Thymus (tissue), 14 donors: ENCODE measurements at places on chromosomes 2 and 18.

GRCh38 chr2:42339191-42339912 lies 21.7 kb downstream of the COX7A2L start:
- no peak for DNase-seq

DNA sequence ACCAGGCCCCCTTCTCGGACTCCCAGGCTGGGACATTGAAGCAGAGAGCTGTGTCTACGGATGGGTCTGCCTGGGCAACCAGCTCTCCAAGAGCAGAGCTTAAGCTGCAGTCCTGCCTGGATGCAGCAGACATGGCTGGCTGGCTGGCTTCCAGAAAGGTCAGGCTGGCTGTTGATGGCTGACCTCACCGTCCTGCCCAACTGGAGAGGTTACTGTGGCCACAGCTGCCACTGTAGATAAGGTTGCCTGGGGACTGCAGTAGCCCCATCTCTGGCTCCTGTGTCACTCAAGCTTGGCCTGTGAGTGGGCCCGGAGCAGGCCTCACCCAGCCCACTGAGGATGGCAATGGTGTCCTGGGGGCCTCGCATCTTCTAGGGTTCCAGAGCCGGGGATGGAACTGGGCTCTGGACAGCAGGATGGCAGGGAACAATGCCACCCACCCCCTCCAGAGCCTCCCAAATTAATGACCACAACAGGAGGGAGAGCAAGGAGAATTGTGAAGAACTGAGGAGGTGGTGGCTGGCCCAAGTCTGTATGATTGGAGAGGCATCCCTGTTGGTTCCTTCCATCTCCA lies 37.0 kb upstream of the FOSL2 start:
- no peak for DNase-seq

GRCh38 chr18:12433829-12434540 lies 26.3 kb downstream of the PRELID3A start:
- DNase-seq = no peak

- DNase-seq = no peak
Observed at GRCh38 chr18:63624863-63625262, 19.2 kb downstream of the SERPINB4 start.

DNA sequence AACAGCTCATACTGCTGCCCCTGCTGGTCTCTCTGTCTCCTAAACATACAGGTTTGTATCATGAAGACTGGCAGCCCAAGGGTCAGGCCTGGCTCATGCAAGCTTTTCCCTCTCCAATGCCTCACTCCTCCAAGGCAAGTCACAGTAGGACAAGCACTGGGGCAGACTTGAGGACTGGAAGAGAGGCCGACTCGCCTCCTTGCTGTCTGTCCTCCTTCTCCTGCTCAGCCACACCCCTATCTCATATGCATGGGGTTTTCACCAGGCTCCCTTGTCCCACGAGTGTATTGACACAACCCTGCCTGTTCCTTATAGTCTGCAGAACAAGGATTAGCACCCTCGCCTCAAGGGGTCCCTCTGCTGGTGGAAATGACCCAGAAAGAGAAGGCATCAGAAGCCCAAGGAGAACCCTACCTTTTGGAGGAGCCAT lies 223.7 kb downstream of the SOX11 start:
- DNase-seq = no peak

DNA sequence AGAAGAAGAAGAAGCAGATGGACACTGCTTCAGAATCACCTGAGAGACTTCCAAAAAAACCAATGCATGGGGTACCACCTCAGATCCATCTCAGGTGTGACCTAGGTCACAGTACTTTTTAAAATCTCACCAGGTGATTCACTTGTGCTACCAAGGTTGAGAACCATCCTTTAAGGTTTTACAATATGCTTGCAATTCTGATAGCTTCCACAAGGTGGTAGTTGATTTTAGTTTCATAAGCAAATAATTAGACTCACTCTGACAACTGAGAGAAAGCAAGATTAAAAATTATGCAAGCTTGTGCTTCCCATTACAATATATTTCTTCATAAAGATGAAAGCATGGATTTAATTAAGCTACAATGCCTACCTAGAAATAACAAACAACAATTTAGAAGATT lies 355.1 kb downstream of the EN1 start:
- no peak for DNase-seq

- DNase-seq = no peak
Observed at GRCh38 chr2:67486041-67486796, 89.1 kb downstream of the ETAA1 start.

DNA sequence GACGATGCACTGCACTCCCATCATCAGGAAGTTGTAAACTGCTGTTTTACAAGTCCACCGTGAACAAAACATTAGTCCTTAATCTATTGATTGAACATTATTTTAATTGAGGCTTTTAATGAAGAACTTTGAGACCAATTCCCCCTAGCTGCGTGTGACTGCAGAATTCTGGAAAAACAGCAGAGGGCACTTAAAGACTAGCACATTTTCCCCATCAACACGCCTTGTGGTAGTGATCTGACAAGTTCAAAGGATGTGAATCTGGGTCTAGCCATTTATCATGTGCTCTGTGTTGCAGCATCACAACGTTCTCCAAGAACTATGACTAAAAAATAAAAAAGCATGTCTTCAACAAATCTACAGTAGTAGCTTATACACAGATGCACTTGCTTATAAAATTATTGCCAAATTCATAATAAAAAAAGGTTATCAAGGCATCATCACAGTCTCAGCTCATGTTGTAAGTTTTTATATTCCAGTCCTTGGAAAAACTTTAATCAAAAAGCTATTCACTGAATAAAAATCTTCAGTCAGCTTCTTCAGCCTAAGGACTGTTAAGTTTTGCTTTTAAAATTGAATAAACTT lies 35.8 kb downstream of the SKOR2 start:
- no peak for DNase-seq

DNA sequence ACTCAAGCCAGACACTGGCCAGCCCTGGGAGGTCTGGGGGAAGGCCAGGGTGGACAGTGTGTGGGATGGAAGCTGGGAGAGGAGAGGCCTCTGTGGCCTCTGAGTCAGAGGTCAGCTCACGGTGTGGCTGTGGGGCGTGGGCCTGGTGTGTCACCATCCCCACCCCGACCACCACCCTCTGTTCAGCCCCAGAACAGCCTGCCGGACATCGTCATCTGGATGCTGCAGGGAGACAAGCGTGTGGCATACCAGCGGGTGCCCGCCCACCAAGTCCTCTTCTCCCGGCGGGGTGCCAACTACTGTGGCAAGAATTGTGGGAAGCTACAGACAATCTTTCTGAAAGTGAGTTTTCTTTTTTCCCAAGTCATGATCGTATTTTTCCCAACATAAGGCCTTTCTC lies 110.5 kb downstream of the DYSF start:
- no peak for DNase-seq

- DNase-seq = no peak
Observed at GRCh38 chr2:19711470-19712372, 190.1 kb downstream of the TTC32 start.

DNA sequence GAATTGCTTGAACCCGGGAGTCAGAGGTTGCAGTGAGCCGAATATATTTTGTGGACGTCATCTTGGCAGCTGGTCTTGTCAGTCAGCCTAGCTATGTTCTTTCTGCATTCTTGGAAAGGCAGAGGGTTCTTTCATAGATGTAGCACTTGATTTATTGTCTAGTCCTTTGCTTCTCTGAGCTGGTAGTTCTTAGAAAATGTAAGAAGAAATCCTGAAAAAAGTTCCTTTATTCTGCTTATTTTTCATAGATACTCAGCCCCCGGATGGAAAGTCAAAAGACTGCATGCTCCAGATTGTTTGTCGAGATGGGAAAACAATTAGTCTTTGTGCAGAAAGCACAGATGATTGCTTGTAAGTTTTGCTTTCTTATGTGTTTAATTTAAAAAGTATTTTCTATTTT lies 21.3 kb downstream of the PLEKHB2 start:
- DNase-seq = no peak

DNA sequence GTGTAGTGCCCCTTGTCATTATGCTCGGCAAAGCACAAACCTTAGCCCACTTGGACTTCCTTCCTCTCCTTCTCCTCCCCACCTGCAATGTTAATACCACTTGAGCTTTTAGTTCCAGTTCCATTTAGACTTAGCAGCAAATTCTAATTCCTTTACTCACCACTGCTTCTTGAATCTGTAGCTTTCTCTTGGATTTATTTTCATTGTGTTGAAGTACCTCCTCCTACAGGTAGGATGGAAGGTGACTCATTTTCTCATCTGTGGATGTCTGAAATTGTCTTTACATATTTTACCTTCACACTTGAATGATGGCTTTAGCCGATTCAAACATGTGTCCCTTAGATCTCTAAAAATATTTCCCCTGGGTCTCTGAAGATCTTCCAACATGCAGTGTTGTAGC lies 32.8 kb upstream of the BIN1 start:
- no peak for DNase-seq

DNA sequence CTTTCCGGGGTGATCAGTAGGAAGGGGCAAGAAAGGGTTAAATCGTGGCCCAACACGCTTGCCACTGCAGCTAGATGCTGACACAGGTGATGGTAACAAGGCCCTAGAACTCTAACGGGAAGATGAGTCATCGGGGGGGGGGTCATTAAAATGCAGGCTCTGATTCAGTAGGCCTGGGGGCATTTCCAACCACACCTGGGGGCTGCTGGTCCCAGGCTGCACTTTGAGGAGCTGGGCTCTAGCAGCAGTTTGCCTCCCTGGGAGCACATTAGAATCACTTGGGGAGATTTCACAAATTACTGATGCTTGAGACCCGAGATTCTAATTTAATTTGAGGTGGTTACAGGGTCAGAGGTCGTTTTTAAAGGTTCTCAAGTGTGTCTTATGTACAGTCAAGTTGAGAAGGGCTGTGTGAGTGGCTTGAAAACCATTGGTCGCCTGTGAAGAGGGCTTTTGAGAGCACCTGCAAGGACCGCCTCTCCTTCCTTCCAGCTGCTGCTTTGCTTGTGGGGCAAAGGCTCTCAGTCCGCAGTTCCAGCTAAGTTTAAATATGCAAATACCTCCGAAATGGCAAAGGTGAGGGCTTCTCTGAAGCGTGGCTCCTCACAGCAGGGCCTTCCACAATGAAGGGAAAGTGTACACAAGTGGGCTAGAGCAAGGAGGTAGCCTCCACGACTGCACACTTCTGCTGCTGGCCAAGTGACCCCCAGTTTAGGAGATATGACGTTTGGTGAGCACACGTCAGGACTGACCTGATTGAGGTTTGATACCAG lies 128.0 kb upstream of the MSH6 start:
- no peak for DNase-seq

DNA sequence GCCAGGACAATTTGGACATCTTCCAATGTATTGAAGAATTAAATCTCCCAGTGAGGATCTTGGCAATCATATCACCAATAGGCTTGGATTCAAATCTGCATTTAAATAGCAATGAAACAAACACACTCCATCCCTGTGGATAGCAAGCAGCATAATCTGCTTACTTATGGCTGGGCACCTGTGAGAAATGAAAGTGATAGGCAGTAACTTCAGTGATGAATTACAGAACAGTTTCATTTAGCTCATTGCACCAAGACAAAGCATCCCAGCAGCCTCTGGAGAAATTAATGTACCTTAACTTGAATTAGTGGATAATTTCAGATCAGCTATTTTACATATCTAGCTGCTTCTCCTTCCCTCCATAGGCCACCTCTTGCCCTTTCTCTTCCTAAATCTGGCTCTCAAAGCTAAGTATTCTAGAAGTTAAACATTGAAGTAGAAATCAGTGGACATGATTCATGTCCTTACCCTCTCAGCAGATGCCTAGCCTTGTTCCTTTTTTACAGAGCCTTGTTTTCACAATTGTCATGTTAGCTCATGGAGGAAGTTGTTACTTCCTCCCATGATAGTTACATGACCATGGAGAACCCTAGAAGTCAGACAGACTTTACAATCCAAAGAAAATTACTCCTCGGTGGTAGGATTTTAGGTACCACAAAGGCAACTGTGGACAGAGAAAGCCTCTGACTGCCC lies 88.5 kb upstream of the TACR1 start:
- no peak for DNase-seq

GRCh38 chr2:162636206-162636728 lies 202.3 kb downstream of the KCNH7 start:
- no peak for DNase-seq

- DNase-seq = no peak
Observed at GRCh38 chr2:58182527-58182926, 58.6 kb downstream of the FANCL start.

DNA sequence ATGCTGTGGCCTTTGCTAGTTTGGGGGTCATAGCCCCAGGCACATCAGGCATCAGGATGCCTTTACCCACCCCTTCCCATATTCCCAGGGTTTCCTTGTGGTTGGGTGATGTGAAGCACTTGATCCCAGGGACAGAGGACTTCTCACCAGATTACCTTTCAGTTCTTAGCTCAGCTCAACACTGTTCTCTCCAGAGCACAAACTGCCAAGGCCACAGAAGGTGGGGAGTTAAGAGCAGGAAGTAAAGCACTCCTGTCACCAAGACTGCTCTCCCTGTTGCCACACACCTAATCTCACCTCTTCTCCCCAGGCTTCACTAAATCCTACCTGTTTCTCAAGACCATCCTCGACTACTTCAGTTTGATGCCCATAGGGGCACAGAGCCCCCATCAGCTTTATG lies 25.9 kb downstream of the FHOD3 start:
- DNase-seq = no peak

GRCh38 chr18:54787121-54787520 lies 41.2 kb upstream of the RAB27B start:
- DNase-seq = no peak

DNA sequence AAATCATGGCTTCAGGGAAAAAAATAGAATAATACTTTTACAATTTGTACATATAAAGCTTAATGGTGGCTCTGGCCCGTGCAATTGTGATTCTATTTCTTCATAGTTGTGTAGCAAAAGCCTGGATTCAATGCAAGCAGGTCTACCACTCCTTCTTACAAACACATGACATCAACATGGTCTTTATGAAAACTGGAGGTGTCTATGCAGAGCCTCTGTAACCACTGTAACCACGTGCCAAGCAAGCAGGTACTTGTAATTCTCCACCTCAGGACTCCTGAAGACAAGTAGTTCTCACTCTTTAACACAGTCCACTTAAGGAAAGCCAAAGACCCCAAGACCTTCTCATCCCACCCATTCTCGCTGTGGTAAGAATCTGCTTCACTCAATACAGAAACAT lies 62.6 kb downstream of the METTL4 start:
- no peak for DNase-seq

- DNase-seq = no peak
Observed at GRCh38 chr2:240728827-240729226, 37.2 kb downstream of the AQP12A start.
